ENCODE measurements at places on chromosomes 2 and 18. TPM values are rescaled to one million over a fixed set of nuclear protein-coding genes. Genes with fewer than 3 reads are reported as not detected.

Gene IL36B
- not detected for total RNA-seq

Gene KDM3A
- 9.6 TPM for total RNA-seq

Gene MAP2
- 4.0 TPM for total RNA-seq

Gene CCBE1
- 7.7 TPM for total RNA-seq

Gene C2orf72
- total RNA-seq, result 1.6 TPM

Gene DLGAP1
- total RNA-seq, result not detected

Gene SLC9A2
- total RNA-seq, result 0.05 TPM

Gene PLGLB2
- 0.05 TPM for total RNA-seq

Gene DYNAP
- not detected for total RNA-seq

Gene TRABD2A
- 3.7 TPM for total RNA-seq

Gene MTCL1
- 28.2 TPM for total RNA-seq

Gene PLGLB1
- total RNA-seq, result not detected

Gene FOXI3
- not detected for total RNA-seq

Gene FTCDNL1
- total RNA-seq, result 0.25 TPM

Gene ABHD1
- total RNA-seq, result not detected

Gene EPG5
- 29.0 TPM for total RNA-seq

Gene MRPS5
- total RNA-seq, result 66.8 TPM

Gene NIF3L1
- 50.9 TPM for total RNA-seq

Gene EPHA4
- 5.7 TPM for total RNA-seq

Gene KIAA2012
- not detected for total RNA-seq

Gene UNC80
- total RNA-seq, result not detected

Gene NYAP2
- total RNA-seq, result 2.3 TPM

Gene IWS1
- 31.8 TPM for total RNA-seq

Gene TUBA3E
- total RNA-seq, result not detected

Gene ELOA2
- not detected for total RNA-seq

Gene RBM45
- total RNA-seq, result 10.0 TPM

Gene TAF4B
- 4.0 TPM for total RNA-seq

Gene CHRND
- total RNA-seq, result not detected

Gene SCYGR7
- not detected for total RNA-seq

Gene TMEM169
- total RNA-seq, result not detected

Gene HOXD8
- 0.49 TPM for total RNA-seq

Gene CYBRD1
- 43.7 TPM for total RNA-seq

Gene CCT4
- total RNA-seq, result 194 TPM

Gene CACNB4
- 0.12 TPM for total RNA-seq

Gene GPR35
- not detected for total RNA-seq

Gene MOGAT1
- total RNA-seq, result not detected

Gene LIPG
- total RNA-seq, result 66.5 TPM

Gene TMX3
- 62.1 TPM for total RNA-seq

Gene LINC00305
- not detected for total RNA-seq

Gene TNFRSF11A
- total RNA-seq, result 1.3 TPM

Gene NEU2
- total RNA-seq, result not detected

Gene SPHKAP
- total RNA-seq, result not detected

Gene SLC30A3
- not detected for total RNA-seq

Gene UGT1A1
- not detected for total RNA-seq
